ENCODE measurements at places on chromosomes 16 and 17. TPM values are rescaled to one million over a fixed set of nuclear protein-coding genes. Genes with fewer than 3 reads are reported as not detected.

GRCh38 chr17:44795421-44795820, 34.7 kb downstream of the GJC1 start:
- no peak for DNase-seq

GRCh38 chr17:30104575-30105339, 11.9 kb upstream of the NSRP1 start:
- DNase-seq: peak; percentile 75

GRAP gene
- total RNA-seq: under 0.01 TPM

TMEM231 gene
- 7.5 TPM for total RNA-seq

GCGR gene
- total RNA-seq: not detected

GRCh38 chr17:13346996-13347762, 254.6 kb downstream of the HS3ST3A1 start:
- DNase-seq: peak; percentile 98

WNT3 gene
- total RNA-seq: 0.72 TPM

DNA sequence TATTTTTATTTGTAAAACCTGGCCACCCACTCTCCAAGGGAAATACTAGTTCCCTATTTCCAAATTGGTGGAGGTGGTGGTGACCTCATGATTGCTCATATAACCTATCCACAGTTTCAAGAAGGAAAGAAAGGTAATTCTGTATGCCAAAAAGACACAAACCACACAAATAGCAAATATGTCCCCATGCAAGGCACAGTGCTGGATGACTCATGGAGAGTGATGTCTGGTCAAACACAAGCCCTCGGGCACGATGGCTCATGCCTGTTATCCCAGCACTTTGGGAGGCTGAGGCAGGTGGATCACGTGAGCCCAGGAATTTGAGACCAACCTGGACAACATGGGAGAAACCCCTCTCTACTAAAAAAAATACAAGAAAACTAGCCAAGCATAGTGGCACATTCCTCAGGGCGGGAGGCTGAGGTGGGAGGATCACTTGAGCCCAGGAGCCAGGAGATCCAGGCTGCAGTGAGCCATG, 64.2 kb downstream of the GNA13 start:
- peak; percentile 52 for DNase-seq

DNA sequence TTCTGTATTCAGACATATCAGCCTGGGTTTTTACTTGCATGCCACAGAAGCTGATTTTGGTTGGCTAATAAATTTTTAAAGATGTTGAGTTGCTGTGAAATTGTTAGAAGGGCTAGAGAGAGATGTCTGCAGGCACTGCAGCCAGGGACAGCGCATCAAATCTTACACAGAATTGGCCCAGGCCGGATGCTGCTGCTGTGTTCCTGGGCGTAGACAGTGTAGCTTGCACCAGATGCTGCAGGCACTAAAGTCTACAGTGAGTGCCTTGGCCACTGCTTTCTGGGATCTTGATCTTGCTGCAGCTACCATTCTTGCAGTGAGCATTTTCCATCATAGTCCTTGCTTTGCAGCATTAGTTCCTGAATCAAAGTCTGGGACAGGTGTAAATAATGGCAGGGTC, 169.9 kb downstream of the SPECC1 start:
- no peak for DNase-seq

ADGRG1 gene
- 0.83 TPM for total RNA-seq

DNA sequence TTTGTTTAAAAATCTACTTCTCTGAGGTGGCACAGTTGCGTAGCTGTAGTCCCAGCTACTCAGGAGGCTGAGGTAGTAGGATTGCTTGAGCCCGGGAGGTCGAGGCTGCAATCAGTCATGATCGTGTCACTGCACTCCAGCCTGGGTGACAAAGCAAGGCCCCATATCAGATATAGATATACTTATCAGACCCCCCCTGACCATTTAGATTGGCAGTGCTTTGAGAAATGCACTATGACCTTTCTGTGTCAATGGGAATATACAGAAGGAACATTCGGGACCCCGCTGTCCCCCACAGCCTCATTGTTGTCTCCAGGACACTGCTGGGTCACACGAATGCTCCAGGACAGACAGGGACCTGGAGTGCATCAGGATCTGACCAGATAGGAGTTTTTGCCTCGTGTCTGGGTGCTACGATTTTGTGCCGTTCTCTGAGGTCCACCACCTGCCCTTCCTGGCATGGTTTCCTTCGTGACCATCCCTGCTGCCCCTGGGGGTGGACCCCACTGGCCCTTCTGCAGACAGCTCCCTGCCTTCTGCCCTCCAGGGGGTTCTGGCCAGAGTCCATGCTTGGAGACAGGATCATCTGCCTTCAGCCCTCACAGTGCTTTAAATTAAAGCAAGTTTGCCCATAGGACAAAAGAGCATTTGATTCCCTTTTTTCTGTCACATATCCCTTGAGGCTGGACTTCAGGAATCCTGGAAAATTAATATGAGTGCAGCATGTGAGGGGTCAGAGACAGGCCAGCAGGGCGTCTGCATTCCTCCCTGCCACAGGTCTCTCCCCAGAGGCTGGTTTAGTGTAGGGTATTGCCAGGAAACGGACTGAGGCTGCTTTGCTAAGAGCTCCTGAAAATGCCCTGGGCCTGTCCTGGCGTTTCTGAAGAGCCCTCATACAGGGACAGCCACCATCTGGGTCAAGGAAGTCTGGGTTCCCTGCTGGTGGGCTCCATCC, 19.3 kb downstream of the PLD6 start:
- DNase-seq: no peak

DNA sequence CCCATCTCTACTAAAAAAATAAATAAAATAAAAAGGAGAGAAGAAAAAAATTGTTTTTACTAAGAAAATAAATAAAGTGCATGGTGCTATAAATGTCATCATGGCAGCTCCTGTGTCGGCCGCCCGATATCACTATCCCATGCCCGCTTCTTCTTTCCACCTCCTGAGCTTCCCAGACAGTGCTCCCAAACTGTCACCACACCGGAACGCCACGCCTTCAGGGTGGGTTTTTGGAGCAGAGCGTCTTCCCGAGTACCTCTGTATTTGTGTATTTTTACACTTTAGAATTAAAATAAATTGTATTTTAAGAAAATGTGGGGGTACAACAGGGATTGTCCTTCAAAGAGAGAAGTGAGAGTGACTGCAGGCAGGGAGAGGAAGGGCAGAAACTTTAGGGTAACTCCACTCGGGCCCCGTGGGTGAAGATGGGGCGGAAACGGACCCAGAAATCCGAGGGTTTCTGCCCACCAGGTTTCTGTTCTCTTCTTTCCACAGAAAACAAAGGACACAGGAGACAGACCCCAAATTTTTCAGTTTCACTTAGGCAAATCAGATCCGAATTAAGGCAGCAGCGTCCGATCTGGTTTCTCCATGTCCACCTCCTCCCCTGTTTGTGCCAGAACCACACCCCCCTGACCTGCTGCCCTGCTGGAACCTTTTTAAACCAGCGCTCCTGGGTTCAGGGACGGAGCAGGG, 3.6 kb upstream of the ITGAX start:
- no peak for DNase-seq

DNA sequence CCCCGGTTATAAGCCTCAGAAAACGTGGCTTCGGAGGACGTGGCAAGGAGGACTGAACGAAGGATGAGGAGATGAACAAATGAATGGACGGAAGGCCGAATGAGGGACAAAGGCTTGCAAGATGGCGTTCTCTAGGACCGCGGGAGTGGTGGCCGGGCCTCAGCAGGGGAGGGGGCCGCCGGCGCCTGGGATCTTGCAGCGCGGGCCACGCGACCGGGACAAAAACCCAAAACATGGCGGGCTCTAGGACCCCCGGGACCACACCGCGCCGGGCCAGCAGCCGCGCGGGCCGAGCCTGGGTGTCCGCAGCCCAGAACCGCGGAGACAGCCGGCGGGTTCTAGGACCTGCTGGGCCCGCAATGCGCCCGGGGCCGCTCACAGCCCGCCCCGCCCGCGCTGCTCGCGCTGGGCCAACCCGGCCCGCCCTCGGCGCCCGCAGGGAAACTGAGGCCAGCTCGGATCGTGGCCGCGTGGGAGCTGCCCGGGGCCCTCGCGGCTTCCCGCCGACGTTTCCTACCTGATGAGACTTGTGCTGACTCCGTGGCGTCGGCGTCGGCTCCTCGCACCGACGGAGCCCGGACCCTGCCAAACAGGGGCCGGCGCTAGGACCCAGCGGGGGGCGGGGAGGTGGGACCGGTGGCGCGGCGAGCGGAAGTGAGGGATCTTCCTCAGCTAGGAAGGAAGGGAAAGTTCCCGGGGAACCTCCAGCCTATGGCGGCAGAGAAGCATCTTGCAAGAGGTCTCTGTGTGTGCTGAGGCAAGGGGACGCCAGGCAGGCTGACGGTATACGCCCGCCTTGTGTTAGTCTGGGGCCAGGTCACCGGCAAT, 684 bp downstream of the ZNF668 start:
- peak; percentile 88 for DNase-seq

- peak; percentile 65 for DNase-seq
Measured at GRCh38 chr16:47320546-47321310, 140.1 kb downstream of the ITFG1 start.

CCNF gene
- total RNA-seq: 19.2 TPM

GRCh38 chr16:80938004-80938878, 68.4 kb downstream of the CMC2 start:
- peak; percentile 94 for DNase-seq

DNA sequence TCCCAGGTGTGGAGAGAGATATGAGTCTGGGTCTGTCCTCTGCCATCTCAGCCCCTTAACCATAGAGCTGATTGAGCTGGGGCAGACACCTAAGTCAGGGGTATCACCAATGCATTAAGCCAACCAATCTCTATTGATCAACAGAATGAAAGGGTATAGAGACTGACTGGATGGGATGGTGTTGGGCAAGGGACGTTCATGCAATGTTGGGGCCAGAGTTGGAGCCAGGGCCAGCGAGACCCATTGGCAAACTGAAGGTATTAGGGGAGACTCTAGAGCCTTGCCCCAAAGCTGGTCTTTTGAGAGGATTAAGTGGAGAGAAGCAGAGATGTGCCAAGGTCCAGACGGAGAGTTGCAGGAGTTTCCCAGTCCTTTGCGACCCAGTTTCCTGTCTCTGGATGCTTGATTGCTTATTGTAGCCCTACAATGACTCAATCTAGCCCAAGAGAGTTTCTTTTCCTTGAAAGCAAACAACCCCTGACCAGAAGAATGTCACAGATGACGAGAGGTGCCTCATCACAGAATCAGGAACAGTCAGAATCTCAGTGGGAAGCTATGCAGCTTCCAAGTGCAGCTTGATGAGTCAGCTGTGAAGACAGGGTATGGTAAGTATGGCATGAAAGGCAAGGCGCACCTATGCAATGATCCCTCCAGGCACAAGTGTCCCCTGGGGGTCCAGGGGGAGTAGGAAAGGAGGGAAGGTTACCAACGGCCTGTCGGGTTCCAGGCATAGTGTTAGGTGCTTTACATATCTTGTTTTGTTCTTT, 137.2 kb downstream of the UTP18 start:
- DNase-seq: peak; percentile 45

- DNase-seq: no peak
Measured at GRCh38 chr17:76539631-76540271, at the start of gene PRCD. Gene PRCD, plus strand, starts transcription at chr17:76540044. Its CDS starts 98 bp downstream, at chr17:76540142.

- DNase-seq: no peak
Measured at GRCh38 chr16:20781697-20782096, 17.9 kb downstream of the ACSM3 start.

DNA sequence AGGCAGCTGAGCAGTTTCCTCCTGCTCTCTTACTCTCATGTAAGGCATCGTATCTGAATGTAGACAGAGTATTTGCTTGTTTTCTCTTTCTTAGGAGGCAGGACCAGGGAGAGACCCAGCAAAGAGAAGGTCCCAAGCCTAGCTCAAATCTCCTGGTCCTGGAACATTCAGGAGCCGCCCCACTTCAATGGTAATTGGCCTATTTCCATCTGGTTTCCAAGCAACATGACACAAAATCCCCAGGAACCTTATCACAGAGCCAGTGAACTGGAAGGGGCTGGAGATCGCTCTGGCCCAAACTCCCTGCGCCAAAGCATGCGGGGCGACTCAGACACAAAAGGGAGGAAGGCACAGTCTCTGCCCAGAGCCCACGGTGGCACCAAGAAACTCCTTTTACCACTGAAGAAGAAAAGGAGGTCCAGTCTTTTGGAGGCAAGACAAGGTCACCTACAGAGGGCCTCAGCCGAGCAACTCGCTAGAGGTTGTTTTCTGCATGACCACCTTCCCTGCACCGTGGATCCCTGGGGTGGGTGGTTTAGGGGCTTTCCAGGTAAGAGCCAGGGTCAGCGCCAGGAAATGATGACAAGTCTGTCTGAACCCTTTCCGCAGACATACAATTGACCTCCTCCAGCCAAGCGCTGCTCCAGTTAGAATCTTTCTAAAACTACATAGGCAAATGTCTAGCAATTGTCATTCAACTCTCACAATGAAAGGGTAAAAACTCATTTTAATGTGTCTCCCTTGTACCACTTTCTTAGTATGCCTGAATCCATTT, 394.7 kb downstream of the SOX9 start:
- peak; percentile 65 for DNase-seq

DNA sequence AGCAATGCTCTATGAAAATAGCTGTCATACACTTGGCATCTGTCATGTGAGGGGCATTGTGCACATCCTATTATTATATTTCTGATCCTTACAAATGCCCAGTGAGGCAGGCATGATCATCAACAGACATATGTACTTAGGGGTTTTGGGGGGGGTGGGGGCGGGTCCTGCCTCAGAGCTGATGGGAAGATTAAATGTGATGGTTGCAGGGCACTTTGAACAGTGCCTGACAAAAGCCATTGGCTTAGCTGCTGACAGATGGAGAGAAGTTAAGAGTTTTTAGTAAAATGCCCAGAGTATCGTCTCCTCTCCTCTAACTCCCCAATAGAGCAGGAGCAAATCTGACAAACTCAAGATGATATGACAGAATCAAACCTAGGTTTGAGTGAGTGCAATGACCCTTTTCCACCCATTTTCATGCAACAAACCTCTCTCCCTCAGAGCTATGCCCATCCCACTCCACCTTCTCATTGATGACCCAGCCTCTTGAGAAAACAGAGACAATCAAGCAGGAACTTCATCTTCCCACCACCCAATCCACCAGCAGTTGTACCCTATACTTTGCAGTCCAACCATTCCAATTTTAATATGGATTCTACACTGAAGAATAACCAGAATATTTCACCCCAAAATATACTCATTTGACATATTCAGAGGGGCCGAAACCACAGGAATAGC, 4.8 kb downstream of the KLHL11 start:
- no peak for DNase-seq

DNA sequence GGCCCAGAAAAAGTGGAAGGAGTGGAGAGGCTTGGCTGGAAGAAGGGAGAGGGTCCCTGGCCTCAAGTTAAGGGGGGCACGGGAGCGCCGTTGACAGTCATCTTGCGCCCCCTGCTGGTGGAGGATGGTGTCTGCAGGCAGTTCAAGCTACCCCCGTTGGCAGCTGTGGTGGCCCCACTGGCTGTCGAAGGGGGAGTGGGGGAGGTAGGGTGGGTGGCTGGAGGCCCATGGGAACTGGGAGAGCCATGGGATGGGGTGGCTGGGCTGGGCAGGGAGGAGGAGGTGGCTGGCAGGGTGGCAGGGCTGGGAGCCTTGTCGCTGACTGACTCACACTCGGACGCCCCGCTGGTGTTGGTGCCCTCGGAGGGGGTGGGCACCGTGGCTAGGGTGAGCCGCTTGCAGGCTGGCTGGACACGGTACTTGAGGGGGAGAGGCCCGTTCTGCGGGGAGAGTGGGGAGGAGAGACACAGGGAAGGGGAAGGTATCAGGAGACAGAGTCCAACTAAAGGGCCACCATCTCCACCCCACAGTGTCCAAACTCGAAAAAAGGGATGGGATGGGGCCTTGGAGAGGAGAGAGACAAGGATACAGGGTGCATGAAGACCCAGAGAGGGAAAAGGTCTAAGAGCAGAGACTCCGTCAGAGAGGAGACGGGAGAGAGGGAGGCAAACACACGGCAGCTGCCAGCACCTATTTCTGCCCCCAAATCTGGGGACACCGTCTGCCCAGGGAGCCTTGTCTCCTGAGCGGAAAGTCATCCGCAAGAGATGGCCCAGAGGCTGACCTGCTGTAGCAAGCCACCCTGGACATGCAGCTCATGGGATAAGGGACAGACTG, 5.2 kb downstream of the CISD3 start:
- DNase-seq: no peak

GRCh38 chr16:65476448-65476955, 354.6 kb upstream of the CDH11 start:
- no peak for DNase-seq

Data from IMR-90 (cell line).